ENCODE measurements at places on chromosomes 2 and 18. TPM values are rescaled to one million over a fixed set of nuclear protein-coding genes. Genes with fewer than 3 reads are reported as not detected.

OTOF gene
- total RNA-seq, result 1.9 TPM

DNA sequence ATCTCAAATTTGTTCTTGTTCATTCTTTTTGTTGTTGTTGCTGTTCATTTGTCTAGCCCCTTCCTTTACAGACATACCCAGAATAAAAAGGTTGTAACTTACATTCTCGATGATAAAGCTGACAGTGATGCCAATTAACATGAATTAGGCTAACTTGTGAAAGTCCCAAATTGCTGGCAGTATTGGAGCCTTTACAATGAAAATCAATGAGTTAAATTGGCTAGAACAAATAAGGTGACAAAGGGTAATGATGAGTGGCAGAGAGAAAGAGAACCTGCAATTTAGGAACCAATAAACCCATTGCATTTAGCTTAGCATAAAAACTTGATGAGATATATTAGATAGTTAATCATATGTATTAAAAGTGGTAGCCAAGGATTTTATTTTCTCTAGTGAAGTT is 521.0 kb downstream of the ADCYAP1 start:
- no peak for DNase-seq

DNA sequence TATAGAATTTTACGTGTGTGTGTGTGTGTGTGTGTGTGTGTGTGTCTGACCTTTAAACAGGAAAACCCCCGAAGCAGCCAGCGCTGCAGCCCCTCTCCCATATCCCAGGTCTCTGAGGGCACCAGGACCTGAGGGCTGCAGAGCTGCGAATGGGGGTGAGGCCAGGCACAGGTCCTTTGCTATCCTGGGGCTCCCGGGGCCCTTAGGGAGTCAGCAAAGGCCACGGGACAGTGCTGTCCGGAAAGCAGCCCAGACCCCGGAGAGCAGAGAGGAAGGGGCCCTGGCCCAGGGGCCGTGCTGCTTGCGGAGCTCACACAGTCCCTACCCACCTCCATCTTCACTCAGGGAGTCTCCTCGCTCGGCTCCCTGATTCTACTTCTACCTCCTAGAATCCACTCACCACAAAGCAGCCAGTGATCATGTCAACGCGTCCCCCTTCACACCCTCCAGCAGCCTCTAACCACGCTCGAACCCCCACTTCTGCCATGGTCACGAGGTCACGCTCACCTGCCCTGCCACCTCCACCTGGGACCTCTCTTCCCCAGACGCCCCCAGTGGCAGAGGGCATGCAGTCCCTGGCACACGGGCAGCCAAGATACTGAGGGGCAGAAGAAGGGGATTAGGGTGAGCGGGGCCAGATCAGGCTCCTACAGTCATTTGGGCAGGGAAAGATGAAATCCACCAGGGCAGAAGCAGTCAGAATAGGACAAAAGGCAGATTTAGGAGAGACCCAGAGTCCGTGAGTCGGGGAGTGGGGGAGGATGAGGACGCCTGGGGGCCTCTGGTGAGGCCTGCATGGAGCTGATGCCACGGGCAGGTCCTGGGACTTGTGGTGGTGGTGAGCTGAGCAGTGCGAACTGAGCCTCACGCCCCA is 86.7 kb downstream of the USP40 start:
- DNase-seq, result no peak

SCN3A gene
- not detected for total RNA-seq

SH3RF3 gene
- 0.34 TPM for total RNA-seq

CENPO gene
- total RNA-seq, result 39.9 TPM

GRCh38 chr2:43444989-43445645 is 150.7 kb downstream of the THADA start:
- DNase-seq, result no peak

NT5DC4 gene
- total RNA-seq, result not detected

Measured in activated CD4-positive, alpha-beta memory T cell treated with anti-CD3 and anti-CD28 coated beads for 36 hours (primary cell).